ENCODE measurements at places on chromosomes 4 and X.

DNA sequence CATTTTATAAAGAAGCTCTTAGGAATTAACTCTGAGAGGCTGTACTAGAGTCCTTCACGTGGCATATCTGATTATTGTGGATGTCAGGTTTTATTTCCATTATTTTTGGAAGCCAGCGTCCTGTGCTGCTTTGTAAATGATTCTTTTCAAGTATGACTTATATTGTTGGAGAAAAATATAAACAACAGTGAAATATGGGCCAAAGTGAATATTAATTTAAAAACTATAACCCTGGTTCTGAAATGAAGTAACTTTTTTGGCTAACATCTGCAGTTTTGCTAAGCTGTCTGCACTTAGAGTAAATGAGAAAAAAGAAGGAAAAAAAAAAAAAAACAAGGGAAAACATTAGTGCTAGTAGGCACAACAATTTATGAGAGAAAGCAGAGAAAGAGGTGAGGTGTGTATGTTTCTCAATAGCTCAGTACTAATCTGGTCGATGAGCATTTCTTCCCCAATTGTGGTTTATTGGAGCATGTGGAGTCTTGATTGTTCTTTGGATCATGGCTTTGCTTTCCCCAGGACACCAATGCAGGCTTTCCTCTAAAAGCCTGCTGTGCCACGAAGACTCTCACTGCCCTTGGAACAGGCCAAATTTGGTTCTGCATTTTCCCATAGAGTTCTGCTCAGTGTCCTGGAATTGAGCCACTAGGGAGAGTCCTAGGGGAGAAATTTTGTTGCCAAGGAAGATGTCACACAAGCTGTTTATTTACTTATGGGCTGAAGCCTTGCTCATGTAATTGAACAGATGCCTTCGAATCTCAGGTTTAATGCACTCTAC, 273.3 kb downstream of the DKK2 start:
- no peak for DNase-seq

GRCh38 chr4:187469627-187470026, 525.9 kb upstream of the ZFP42 start:
- no peak for DNase-seq

DNA sequence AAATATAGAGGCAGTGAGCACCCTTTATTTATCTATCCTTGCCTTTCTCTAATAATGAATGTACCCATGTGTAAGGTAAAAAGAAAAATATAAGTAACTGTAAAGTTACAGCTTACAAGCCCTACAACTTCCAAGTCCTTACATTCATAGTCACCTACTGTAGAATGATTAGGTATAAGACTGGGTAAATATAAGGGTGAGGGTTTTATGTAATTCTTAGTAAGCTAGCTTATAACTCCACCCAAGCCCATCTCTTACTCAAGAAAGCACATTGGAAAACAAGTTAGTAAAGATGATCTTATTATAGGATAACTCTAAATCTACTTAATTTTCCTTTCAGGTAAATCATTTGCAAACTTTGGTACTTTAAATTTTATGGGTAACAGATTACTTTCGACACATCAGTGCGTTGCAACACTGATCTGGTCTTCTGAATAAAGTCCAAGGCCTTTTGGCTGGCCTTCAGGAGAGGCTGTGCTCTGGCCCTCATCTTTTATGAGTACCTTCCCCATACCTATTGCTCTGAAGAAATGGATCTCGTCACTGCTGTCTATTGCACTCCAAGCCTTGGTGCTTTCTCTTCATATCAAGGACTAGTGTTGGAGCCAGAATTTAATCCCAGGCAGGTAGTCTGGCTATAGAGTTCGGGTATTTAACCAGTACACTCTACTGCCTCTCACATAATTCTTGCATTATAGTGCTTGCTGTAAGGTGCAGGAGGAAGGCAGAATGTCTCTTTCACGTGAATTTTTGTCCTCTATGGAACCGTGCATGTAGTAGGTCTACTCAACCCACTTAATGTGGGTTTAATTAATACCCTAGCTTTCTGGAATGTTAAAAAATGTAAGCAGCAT, 443.6 kb upstream of the AR start:
- DNase-seq: no peak

- no peak for DNase-seq
These were observed 50.3 kb upstream of the ENPP6 start for GRCh38 chr4:184267673-184268583.

DNA sequence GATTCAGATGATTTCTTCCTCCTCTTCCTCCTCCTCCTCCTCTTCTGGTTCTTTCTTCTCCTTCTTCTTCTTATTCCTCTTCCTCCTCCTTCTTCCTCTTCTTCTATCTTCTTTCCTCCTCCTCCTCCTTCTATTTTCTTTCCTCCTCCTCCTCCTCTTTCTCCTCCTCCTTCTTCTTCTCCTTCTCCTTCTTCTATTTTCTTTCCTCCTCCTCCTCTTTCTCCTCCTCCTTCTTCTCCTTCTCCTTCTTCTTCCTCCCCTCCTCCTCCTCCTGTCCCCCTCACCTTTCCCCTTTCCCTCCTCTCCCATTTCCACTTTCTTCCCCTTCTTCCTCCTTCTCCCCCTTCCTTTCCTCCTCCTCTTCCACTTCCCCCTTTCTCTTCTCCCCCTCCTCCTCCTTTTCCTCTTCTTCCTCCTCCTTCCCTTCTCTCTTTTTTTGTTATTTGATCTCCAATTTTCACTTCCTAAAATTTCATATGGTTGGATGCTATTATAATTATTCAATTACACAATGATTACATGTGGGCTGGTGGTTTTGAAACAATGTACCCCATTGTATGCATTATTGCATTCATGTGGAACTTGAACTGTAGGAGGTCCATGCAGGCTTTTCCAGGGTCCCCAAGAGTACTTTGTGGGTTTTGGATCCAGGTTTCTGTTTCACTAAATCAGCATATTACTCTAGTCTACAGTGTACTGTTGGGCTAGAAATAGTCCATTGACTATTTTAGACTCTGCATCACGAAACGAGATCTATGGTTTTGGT, 68.1 kb downstream of the SORBS2 start:
- no peak for DNase-seq

GRCh38 chr4:107379054-107379869, 340.8 kb downstream of the PAPSS1 start:
- no peak for DNase-seq

DNA sequence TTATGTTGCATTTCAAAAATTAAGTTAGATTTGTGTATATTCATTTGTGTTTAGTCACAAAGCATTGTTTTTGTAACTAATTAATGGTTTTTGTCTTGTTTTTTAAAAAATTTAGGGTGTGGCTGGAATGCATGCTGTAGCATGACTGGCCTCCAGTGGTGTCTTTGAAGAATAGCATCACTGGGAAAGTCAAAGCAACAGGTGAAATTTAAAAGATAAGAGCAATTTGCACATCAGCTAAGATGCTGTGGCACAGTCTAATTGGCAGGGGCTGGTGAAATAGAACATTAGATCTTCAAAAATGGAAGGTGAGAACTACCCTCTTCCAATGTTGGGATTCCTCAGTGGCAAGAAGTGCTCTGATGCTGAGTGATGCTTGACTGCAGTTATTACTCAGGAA, 45.3 kb downstream of the ANK2 start:
- no peak for DNase-seq

DNA sequence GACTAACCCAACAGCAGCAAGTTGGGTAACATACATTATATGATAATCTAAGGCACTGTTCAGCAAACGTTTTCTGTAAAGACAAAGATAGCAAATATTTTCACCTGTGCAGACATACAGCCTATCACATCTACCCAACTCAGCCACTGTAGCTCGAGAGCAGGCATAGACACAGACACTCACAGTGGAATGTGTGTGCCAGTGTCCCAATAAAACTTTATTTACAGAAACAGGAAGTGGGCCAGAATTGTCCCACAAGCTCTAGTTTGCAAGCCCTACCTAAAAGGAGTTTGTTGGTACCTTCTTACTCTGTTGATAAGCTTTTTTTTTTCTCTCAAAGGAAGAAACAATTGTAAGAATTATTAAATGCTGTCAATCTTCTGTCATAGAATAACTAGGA, 11.9 kb upstream of the FAM9A start:
- no peak for DNase-seq

DNA sequence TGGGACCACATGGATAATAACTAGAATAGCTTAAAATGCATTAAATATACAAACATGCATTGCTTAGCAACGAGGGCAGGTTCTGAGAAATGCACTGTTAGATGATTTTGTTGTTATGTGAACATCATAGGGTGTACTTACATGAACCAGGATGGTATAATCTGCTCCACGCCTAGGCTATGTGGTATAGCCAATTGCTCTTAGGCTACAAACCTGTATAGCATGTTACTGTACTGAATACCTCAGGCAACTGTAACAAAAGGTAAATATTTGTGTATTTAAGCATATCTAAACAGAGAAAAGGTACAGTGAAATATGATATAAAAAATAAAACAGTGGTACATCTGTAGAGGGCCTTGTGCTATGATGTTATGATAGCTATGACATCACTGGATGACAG, 169.2 kb upstream of the IL15 start:
- DNase-seq: no peak

Data from nephron progenitor cell (in vitro differentiated cells).